Kidney (tissue), 22 donors: ENCODE measurements at places on chromosomes 1 and 21. TPM values are rescaled to one million over a fixed set of nuclear protein-coding genes. Genes with fewer than 3 reads are reported as not detected.

LHX8 gene
- total RNA-seq, result not detected

WNT4 gene
- total RNA-seq, result 0.69 TPM

CLCA1 gene
- total RNA-seq, result not detected

ZBTB37 gene
- total RNA-seq, result 19.1 TPM

BMP8B gene
- 4.9 TPM for total RNA-seq

KRTAP8-1 gene
- total RNA-seq, result not detected

TESK2 gene
- total RNA-seq, result 2.7 TPM

PRAMEF1 gene
- total RNA-seq, result not detected

DNA sequence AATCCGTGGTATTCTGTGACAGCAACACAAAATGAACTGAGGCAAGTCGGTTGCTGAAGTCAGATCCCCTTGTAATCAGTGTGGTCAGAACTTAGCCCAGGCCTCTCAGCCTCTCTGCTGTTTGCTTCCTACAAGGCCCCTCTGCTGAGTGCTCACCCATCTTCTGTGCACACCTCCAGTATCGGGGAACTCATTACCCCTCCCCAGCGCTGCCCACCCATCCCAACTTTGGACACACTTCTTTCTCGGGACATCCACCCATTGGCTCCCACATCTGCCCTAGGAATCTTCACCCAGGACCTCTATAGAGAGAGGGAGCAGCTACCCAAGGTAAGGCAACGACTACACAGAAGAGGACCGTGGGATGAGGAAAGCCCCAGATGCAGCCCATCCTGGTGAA is 217.5 kb downstream of the MATN1 start:
- no peak for DNase-seq

GRCh38 chr1:229234870-229235472 is 35.9 kb upstream of the RAB4A start:
- DNase-seq, result no peak

DNA sequence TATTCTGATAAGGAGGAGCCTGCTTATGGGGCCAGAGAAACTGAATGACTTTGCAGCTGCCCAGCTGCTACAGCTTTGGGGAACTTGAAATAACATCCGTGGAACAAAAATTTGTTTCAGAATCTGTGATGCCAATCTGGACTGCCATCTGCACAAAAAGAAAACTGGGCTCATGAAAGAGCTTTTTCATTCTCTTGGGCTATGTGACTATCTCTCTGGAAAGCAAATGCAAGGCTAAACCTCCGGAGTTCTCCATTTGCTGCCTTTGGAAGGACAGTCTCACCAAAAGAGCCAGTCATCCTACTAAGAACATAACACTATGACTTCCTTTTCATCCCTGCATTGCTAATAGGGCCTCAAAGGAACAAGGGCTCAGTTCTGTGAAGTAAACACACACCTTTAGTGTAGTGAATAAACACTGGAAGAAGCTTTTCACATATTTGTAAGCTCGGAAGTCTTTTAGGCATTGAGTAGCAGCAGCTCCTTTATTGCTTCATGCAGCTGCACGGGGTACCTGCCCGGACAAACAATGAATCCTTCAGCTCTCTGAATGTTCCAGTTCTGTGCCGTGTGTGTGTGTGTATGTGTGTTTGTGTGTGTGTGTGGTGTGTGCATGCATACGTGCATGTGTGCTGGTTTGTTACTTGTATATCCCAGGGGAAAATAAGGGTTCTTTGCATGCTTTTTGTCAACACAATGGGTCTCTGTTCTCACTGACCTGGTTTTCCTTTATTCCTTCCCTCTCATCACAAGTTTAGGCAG is 255.5 kb upstream of the SGIP1 start:
- no peak for DNase-seq

GRCh38 chr21:35265170-35265877 is 216.2 kb upstream of the RUNX1 start:
- no peak for DNase-seq

GRCh38 chr1:76543495-76543894 is 323.8 kb upstream of the ST6GALNAC5 start:
- DNase-seq, result no peak

DNA sequence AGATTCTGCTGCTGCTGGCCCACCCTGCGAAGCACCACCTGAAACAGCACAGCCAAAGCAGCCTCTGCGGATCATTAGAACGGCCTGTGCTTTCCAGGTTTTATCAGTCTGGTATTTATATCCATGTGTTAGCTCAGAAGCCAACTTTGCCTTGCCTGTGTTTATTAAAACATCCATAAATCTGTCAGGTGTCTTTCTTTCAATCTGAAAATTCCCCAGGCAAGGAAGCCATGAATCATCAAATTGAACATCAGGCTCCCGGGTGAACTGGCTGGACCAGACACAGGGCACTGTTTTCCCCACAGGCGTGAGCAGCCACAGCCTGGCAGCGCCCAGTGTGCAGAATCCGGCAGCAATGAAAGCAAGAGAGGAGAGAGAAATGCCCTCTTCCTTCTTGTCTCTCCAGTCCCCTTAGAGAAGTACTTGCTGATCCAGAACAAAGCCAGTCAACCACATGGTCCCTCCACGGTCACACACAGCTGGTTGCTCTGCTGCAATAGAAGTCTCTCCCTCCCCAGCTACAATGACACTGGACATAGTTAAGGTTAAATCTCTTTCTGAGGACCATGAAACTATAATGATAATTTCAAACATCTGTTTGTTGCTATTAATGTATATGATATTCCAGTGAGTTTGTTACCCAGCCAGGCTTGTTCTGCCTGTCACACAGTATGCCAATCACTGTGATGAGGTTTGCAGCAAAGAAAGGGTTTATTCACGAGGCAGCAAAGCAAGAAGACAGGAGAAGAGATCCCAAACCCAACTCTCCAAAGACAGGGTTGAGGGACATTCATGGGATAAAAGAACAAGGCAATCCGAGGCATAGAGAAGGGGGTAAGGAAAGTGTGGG is 212.1 kb upstream of the FMN2 start:
- no peak for DNase-seq

DNA sequence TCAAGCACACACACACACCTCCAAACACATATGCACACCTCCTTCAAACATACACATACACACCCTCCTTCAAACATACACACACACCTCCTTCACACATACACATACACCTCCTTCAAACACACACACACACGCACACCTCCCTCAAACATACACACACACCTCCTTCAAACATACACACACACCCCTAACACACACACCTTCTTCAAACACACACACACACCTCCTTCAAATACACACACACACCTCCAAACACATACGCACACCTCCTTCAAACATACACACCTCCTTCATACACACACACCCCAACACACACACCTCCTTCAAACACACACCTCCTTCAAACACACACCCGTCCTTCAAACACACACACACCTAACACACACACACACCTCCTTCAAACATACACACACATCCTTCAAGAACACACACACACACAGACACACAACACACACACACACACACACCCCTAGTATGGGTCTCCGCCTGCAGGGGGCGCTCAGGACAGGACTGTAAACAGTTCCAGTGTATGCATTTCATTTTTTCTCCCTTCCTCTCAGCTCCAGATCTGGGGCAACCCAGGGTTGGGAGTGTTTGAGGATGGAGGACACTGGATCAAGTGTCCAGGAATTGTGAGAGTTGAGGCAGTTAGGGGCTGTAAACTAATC is 12.1 kb downstream of the LGR6 start:
- DNase-seq, result no peak

DNA sequence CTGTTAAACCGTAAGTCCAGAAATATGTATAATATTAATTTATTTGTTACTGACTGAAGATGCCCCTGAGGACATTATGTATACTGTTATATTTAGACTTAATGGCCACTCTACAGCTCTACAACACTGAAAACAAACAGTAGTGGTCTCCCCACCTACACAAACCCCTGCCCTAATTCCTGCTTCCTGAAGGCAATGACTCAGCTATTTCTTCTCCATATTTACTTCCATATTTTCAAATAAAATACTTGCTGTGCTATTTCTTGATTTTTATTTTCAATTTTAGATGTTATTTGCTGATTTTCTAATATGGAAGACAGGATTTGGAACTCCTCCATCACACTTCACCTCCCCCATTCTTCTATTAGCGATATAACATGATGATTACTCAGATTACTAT is 97.6 kb downstream of the PCNX2 start:
- no peak for DNase-seq

DNA sequence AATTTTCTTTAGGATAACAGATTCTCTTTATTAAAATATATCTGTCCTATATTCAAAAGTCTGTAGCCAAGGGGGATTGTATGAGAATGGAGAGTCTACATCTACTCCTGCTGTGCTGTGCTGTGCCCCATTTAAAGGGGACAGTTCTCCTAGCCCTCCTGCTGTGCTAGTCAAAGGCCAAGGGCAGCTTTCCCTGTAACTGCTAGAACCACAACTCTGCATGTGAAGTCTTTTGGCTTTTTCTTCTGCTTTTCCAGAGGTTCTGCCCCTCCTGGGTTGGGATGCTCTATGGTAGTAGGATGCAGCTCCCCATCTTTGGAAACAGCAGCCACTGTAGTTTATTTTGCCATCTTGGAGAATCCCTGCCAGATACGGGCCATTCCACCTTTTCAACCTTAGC is 197.5 kb upstream of the JUN start:
- no peak for DNase-seq

GRCh38 chr1:232634096-232634495 is 4.2 kb upstream of the SIPA1L2 start:
- no peak for DNase-seq

DNA sequence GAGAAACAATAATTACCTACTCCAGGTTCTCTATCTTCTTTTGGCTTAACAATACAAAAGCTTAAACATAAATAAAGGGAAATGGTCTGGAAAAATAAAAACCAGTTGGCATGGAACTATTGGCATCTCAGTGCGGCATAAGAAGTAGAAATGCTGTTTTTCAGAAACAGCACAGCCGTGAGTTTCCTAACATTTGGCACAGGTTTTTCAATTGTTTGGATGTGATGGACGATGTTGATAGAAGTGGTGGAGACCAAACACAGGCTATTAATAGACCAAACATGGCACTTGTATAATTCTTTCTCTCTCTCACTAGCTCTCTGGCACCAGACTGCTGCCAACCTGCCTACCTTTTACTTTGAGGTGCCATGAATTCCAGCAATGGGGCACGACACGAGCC is 36.2 kb downstream of the KCNN3 start:
- DNase-seq, result no peak

GRCh38 chr1:27724961-27725373 is 794 bp upstream of the FAM76A start:
- peak; percentile 67 for DNase-seq

- DNase-seq, result peak; percentile 100
Measured at GRCh38 chr1:156504821-156505678, 4.5 kb upstream of the MEF2D start.
